ENCODE measurements at places on chromosomes 2 and 18.

DNA sequence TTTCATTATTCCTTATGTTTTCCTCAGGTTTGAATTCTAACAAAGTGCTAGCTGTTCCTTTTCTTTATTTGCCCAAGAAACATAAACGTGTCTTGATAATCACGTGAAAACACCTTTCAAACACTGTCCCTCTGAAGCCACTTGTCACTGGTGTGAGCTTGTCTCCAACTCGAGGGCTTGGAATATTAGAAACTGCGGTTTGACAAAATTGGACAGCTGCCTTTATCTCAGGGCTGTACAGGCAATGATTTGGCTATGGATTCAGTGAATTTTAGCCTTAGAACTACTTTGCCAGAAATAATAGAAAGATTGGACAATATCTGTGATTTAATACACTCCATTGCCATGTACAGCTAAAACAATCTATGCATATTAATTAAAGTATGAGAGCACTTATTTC lies 763.0 kb upstream of the ACVR2A start:
- DNase-seq, result no peak

GRCh38 chr18:657311-658000 lies at the start of gene TYMS:
TSS of gene TYMS (plus strand) at chr18:657653. CDS start at chr18:657743, 90 bp downstream.
- peak; percentile 62 for DNase-seq

GRCh38 chr2:224133387-224133786 lies 94.3 kb upstream of the SERPINE2 start:
- no peak for DNase-seq

DNA sequence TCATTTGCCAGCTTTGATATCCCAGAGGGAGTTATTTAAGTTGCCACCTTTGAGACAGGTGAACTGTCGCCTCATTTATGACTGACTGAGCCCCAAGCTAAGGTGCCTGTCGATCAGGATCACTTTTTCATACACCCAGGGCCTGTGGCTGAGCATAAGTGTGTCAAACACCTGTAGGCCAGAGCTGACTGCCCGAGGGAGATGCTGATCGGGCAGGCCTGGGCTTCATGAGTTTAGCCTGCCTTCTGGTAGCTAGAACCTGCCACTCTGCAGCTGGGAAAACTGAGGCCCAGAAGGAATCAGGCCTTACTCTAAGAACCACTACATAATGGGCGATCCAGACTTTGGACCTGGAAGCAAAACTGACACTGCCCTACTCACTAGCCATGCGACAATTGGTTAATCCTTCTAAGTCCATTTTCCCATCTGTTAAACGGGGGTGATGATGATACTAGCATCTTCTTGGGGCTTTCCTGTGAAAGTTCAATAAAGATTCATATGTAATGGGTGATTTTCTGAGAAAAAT lies 188.7 kb upstream of the GLI2 start:
- no peak for DNase-seq

All from activated naive CD4-positive, alpha-beta T cell treated with anti-CD3 and anti-CD28 coated beads, Interleukin-2, amount 50 U/mL, for 72 hours (primary cell).